ENCODE measurements at places on chromosomes 7 and 10.

GRCh38 chr7:132255115-132255797, 321.0 kb downstream of the PLXNA4 start:
- no peak for DNase-seq

- no peak for DNase-seq
Observed at GRCh38 chr7:138400400-138400886, 59.6 kb upstream of the TRIM24 start.

DNA sequence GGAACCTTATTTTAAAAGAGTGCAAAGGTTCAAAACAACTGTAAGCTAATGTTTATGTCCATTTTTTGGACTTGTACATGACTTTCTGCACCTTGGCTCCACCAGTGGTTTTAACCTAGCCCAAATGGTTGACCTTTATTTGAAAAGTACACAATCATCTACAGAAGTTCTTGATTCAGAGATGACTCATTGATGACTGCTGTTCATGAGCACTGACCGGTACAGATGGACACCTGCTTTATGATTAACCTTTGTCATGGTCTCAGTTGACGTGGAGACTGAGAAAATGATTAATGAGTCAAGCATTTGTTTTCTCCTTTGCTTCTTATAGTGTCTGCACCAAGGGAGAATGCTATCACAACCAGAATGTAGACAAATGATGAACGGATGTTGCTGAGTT, 55.7 kb upstream of the PTER start:
- peak; percentile 63 for DNase-seq

GRCh38 chr10:110842326-110842904, 29.3 kb upstream of the PDCD4 start:
- DNase-seq, result no peak

- DNase-seq, result no peak
Observed at GRCh38 chr7:88477976-88478375, 171.3 kb upstream of the STEAP4 start.

DNA sequence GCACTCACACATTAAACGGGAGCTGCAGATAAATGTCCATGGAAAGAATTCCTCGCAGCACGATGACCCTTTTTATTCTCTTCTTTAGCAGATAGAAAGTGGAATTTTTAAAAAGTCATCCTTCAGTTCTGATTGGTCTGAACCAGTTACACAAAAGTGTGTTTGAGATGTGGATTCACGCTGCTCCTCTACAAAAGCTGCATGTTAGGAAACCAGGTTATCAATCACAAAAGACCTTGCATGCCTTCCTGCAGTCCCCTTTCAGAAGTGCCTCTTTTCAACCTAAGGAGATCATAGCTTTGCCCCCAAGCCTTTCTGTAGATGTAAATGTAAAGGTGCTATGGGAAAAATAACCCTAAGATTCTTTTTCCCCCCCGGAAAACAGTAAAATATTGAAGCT, 299.7 kb downstream of the PLXDC2 start:
- DNase-seq, result no peak

- no peak for DNase-seq
Observed at GRCh38 chr7:151776446-151776845, 100.5 kb downstream of the PRKAG2 start.

- DNase-seq, result no peak
Observed at GRCh38 chr10:93081834-93082233, 8.1 kb downstream of the CYP26A1 start.

- DNase-seq, result peak; percentile 72
Observed at GRCh38 chr7:5523052-5523711, 99.5 kb upstream of the TNRC18 start.

DNA sequence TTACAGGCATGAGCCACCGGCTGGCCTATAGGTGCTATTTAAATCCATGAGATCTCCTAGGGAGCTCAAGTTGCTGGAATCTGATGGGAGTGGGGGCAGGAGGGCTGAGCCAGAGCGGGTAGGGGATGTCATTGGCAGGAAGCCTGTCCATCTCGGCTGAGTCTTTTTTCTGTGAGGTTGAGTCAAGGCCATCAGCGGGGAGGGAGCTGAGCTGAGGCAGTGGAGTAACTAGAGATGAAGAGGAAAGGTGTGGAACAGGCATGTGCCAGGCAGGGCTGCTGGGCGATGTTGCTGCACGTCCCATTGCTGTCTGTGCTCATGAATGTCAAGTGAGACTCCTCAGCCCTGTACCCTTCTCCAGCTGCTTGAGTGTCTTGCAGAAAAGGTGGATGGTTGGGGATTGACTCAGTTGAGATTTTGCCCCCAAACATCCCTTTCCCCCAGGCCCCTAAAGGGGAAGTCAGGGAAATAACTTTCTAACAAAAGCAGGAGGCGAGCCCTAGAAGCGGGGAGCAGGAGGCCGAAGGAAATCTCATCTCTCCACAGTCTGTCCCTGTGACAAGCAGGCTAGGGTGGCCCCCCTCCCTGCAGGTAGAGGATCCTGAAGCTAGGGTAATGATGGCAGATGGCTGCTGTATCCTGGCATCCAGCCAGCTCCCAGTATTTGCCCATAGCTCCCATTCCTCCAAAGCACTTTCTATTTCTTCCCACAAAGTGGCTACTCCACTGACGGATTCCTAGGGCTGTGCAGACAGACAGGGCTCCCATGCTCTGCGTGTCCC, 5.4 kb downstream of the ATP6V1F start:
- no peak for DNase-seq

DNA sequence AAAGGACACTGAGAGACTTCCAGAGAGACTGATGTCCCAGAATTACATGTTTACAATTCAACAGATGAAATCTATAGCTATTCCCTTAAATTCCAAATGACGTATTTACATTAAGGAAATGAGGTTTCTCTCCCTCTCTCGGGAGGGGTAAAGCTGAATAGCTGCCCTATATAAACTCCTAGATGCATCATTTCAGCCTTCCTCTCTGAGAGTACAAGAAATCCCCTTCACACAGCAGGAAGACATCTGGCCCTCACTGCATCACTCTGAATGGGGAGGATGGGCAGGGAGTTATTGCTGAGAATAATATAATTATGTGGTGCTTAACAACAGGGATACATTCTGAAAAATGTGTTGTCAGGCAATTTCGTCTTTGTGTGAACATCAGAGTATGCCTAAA, 11.0 kb downstream of the POT1 start:
- DNase-seq, result no peak

DNA sequence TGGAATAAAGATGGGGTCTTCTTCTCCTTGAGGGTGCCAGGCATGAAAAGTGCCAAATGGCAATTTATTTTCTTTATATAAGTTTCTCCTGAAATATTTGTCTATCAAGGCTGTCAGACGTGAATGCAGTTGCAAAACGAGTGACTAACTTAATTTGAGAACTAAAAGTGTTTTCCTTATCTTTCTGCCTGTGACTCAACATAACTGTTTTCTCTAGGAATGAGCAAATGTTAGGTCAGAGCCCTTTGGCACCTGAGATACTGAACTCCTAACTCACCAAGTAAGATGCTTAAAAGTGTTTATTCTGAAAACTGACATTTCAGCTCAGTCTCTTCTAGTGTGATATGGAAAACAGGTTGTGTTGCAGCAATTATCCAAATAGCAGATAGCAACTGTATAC, 197.0 kb downstream of the STK31 start:
- no peak for DNase-seq

GRCh38 chr10:75703191-75703854, 271.9 kb downstream of the LRMDA start:
- no peak for DNase-seq

- DNase-seq, result no peak
Observed at GRCh38 chr10:30786131-30786530, 156.6 kb upstream of the LYZL2 start.

DNA sequence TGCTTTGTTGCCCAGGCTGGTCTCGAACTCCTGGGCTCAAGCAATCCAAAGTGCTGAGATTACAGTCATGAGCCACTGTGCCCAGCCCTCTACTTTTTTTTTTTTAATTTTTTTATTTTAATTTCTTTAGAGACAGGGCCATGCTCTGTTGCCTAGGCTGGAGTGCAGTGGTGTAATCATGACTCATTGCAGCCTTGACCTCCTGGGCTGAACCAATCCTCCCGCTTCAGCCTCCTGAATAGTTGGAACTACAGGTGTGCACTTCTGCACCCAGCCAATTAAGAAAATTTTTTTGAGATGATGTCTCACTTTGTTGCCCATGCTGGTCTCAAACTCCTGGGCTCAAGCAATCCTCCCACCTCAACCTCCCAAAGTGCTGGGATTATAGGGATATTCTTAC, 528.6 kb downstream of the GATA3 start:
- no peak for DNase-seq

DNA sequence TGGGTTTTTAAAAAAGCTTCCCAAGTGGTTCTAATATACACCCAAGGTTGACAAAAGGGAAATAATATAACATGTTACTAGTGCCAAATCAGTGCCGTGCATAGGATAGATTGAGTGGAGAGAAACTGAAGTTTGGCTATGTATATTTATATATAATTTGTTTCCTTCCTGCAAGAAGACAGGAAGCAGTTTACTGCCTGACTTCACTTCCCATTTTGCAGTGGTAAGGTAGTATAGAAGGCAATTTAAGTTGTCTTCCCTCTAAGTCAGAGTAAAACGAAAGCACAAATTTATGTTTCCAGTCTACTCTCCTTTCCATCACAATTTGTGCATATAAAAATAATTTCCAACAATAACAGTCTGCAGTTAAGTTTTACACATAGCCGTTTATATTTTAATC, 3.4 kb upstream of the HYCC1 start:
- no peak for DNase-seq

- DNase-seq, result no peak
Observed at GRCh38 chr7:149789101-149789500, 15.7 kb upstream of the ZNF467 start.

DNA sequence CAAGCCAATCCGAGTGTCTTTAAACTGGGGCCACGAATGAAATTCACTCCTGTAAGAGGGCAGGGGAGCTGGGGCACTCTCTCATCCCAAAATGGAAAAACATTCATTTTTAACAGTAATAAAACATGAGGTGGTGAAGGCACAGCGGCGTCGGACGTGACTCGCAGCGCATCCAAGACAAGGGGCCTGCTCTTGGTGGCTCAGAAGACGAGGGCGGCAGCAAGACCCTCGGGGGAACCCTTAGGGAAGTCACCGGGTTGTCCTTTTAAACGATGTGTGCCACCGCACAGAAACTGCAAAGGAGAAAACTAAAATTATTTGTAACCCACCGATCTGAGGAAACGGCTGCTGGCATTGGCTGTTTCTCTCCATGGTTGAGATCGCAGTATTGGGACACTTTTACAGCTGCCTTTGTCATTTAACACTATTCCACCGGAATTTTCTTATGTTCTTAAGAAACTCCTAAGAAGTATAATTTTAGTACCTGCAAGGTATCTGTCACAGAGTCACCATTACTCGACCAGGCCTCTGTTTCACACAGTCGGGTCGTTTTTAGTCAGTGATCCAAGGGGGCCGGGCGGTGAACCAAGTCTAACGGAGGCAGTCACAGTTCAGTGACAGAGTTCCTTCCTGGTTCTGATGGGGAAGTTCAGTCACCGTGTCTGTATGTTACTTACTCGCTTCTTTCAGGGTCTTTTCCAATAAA, 159.3 kb downstream of the PTPRN2 start:
- no peak for DNase-seq

DNA sequence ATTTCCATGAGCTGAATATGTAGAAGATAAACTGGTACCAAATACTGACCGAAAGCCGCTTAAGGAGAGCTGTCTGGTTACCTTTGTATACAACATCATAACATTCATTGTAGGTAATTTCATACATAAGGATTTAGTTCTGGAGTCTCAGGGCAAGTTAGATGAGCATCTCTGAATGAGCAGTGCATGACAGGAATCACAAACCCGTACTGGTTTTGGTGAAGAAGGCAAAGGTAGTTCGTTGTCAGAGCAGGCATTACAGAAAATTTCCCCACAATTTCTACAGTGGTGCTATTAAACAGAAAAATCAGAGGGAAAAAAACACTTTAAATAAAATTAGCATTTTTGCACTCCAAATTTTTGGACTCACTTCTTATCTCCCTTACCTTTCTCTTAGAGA, 12.9 kb upstream of the PBLD start:
- DNase-seq, result no peak

- no peak for DNase-seq
Observed at GRCh38 chr10:96548589-96548988, 34.9 kb upstream of the TLL2 start.

DNA sequence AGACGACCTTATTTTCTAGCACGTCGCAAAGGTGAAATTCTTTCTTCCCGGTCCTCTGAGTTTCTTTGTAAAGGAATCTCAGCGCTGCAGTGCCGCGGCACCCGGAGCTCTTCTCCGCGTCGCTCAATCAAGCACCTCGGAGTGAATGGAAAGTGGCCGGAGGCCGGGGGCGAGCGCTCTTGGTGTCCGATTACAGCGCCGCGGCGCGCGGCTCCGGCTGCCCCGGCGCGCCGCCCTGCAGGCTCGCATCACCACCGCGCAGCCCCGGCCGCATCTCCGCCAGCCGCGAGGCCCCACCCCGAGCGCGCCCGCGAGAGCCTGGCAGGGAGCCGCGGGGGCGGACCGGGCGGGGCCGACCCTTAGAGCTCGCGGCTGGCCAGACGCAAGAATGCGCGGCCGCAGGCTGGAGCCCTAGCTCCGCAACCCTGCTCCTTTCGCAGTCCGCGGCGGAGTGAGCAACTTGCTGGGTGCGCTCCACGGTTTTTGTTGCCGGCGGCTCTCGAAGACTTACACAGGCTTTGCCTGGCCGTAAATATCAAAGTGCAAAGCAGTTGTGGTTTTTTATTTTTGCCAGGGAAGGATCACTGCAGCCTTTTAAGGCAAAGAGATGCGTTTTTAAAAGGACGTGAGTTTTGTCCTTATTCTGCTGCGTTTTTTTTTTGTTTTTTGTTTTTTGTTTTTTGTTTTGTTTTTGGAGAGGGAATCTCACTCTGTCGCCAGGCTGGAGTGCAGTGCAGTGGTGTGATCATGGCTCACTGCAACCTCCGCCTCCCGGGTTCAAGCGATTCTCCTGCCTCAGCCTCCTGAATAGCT, at the start of gene SEMA3C:
TSS of gene SEMA3C (minus strand) at position 143 of the 813 bp plus-strand sequence. CDS start 2,270 bp downstream, outside the sequence.
- peak; percentile 92 for DNase-seq

DNA sequence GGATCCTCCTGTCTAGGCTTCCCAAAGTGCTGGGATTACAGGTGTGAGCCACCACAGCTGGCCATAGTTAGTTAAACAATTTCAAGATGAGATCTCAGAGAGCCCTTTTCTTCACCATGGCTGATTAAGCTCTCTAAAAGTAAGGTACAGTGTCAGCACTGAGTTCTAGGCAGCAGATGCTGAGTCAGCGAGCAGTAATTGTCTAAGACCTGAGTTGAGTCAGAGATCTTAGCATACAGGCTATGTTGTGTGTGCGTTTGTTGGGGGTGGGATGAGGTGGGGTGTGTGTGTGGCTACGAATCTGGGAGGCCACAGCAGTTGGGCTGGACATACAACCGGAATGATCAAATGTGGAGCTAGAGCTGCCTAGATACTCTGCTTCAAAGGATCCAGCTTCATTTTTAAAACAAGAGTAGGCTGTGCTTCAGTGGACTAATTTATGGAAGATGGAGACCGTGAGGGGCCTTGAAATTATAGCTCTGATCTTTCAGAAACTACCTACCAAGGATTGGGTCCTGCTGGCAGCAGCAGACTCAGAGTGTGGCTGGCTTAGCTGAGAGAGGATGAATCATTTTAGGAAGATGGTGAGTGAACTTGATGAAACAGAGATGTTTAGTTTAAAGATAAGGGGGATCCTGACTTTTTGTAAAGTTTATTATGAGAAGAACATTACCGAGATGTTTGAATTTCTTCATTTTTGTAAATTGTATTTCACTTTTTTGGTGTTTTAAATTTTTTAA, 17.5 kb upstream of the MTPN start:
- no peak for DNase-seq
